Cerebellum (tissue), 4 donors: ENCODE measurements at places on chromosomes 11 and 22. TPM values are rescaled to one million over a fixed set of nuclear protein-coding genes. Genes with fewer than 3 reads are reported as not detected.

ASCL2 gene
- 1.7 TPM for total RNA-seq

ENTHD1 gene
- not detected for total RNA-seq

RIMBP3C gene
- total RNA-seq = 0.64 TPM

IFITM10 gene
- total RNA-seq = 4.5 TPM

DNA sequence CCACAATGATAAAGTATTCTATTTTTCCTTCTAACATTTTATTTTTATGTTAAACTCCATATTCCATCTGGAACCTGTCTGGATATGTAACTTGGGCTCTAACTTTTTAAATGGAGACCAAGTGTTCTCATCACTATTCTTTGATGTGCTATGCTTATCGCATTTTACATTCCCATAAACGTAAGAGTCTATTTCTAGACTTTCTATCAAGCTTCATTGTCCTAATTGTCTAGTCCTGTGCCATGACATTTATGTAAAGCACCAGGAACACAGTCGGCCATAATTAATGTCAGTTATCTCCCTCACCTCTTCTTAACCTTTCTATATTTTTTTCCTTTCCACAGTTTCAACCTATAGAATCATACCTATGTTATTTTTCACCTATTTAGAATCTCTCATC lies 113.9 kb upstream of the TEAD1 start:
- no peak for DNase-seq

- DNase-seq = no peak
These were observed 16.1 kb upstream of the NRIP3 start for GRCh38 chr11:9019861-9020260.

- no peak for DNase-seq
These were observed 91.7 kb downstream of the MED15 start for GRCh38 chr22:20599117-20599516.

GRCh38 chr11:24755260-24755839 lies 258.5 kb downstream of the LUZP2 start:
- no peak for DNase-seq

GRCh38 chr11:1933416-1934334 lies 13.5 kb upstream of the MRPL23 start:
- no peak for DNase-seq

DNA sequence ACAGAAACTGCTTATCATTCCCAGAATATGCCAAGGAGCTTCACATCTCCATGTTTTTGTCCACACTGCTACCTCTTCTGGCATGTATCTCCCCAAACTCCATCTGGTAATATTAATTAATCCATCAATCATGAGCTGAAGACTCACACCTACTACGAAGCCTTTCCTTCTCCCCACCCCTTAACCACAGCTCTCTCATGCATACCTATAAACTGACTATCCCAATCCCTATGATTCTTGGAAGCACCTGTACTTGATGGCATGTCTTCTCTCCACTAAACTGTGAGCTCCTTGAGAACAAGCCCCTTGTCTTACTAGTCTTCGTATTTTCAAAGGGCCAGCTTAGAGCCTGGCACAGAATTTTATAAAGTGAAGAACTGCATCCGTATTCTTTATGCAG lies 47.3 kb downstream of the RELT start:
- no peak for DNase-seq

DNA sequence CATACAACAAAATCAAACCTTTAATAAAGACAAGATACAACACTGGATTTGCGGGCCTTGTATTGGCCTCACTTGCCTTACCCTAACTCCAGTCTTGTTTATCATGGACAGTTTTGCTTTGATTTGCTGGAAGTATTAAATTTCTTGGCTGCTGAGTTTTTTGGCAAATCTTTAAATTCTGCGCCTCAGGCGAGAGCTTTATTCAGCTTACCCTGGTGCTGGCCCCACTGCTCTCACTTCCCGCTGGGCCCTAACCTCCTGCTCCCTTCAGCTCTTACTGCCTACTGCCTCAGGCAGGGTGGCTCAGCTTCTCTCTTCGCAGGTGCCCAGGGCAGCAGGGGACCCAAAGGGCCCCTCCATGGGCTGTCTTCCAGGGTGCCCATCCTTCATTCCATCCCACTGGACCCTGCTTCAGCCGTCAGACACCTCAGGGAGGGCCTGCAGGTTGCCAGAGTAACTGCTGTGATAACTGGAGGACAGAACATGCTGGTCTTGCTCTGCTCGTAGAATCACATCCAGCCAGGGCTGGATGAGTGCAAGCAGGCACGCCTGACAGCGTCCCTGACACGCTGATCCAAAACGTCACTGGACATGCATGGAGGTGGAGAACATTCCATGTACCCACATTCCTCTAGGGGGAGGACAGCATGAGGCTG lies 45.7 kb upstream of the TUB start:
- DNase-seq = no peak

- DNase-seq = no peak
These were observed 3.3 kb upstream of the TRIM29 start for GRCh38 chr11:120141113-120141767.

- DNase-seq = no peak
These were observed 17.5 kb downstream of the MRGPRG start for GRCh38 chr11:3201112-3201581.

DNA sequence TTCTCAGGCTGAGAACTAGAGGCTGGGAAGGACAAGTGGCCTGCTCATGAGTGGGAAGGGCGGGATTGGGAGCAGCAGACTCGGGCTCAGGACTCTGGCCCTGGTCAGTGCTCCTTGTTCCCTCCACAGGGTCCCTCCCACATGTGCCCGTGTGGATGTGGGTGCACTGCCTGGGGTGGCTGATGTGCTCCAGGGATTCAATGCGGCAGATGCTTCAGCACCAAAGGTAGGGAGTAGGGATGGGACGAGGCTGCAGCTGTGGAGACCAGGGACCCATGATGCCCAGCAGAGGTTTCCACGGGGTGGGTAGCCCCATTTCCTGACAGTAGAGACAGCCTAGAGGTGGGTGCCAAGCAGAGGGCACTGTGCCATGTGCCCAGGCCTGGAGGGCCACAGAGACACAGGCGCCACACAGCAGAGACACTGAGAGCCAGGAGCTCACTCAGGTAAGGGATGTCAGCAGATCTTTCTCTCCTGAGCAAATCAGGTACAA lies 89.5 kb downstream of the GGTLC2 start:
- no peak for DNase-seq

GRCh38 chr22:45574069-45574703 lies 71.5 kb downstream of the FBLN1 start:
- no peak for DNase-seq

GRCh38 chr11:134277183-134278001 lies 1.2 kb downstream of the GLB1L3 start:
- DNase-seq = no peak

- DNase-seq = no peak
These were observed 32.7 kb upstream of the GLYATL1B start for GRCh38 chr11:59053387-59053786.

- DNase-seq = no peak
These were observed 46.4 kb upstream of the FTH1 start for GRCh38 chr11:62013537-62014476.

GRCh38 chr11:120195601-120196320 lies 15.1 kb upstream of the OAF start:
- no peak for DNase-seq
